ENCODE measurements at places on chromosomes 2 and 18. TPM values are rescaled to one million over a fixed set of nuclear protein-coding genes. Genes with fewer than 3 reads are reported as not detected.

DNA sequence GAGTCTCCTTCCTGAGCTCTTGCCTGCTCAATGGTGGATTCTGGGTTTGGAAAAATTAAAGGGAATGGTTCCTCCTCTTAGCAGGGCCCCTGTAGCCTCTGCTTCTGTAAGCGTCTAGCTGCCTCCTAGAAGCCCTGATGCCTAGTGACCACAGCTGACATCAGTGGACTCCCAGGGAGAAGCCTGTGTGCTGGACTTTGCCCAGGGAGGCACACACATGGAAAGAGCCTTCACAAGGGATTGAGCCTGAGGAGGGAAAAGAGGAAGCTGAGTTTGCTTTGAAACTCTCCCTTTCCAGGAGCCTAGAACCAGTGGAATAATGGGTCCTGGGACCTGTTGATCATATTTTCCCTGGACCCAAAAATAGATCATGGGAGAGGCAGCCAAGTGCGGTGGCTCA lies 1.4 kb upstream of the CFAP65 start:
- no peak for DNase-seq

DNA sequence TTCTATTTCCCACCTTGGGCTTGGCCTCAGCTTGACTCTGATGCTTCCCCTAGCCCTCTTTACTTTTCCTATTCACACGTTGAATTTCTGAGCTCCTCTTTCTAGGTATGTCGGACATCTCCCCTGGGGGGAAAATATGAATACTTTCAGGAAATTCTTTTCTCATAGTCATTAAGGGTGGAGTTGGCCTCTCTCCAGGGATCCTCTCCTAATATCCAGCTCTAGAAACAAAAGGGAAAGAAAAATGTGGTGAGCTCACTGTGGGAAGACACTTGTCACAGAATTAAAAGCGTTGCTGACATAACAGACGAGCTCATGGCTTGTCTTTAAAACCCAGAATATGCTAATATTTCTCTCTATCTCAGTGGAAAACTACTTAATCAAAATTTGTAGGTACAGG lies 132.7 kb upstream of the MEX3C start:
- peak; percentile 40 for DNase-seq

- DNase-seq: no peak
Measured at GRCh38 chr2:145503511-145503910, 983.6 kb upstream of the ZEB2 start.

Gene GPR17
- total RNA-seq: not detected
